ENCODE measurements at places on chromosomes 2 and 18.
A peak's percentile ranks its signal among the peaks of the same experiment; 100 is the strongest.

GRCh38 chr2:171923206-171923605 is 945 bp downstream of the HAT1 start:
- DNase-seq = peak; percentile 49
- H3K4me3 ChIP-seq = peak overlapping the region; percentile 71
- no peaks in the 10 kb centered on the region for H3K27me3 ChIP-seq
- peak overlapping the region; percentile 94 for H3K27ac ChIP-seq
- peaks cover 41% of the 10 kb centered on the region for H3K36me3 ChIP-seq

DNA sequence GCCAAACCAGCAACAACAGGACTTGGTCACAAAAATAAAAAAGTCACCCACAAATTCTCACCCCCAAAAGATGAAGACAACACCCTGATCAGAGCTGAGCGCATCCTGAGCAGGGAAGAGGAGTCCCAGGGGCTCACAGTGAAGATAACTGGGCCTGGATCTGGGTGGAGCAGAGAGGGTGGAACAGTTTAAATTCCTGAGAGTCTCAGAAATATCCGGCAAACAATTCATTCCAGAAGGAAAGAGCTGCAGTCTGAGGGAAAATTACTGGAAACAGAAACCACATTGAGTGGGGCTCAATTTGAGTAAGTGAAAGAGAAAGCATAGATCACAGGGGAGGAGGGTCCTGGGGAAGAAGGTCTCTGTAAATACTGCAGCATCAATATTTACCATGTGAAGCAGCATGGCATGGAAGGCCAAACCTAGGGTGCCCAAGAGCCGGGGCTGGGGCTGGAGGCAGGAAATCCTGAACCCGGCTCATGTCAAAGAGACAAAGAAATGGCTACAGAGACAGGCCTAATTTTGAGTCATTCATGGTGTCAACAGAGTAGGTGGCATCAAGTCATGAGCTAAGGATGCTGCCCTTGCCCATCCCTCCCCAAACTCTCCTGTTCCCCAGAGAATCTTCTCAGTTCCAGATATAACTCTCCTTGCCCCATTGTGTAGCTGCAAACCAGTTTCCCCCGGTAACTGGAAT is 61.4 kb upstream of the ZBTB7C start:
- no peaks in the 10 kb centered on the region for H3K36me3 ChIP-seq
- peak overlapping the region; percentile 96 for H3K27ac ChIP-seq
- peak overlapping the region; percentile 28 for H3K4me3 ChIP-seq
- peak; percentile 92 for DNase-seq

DNA sequence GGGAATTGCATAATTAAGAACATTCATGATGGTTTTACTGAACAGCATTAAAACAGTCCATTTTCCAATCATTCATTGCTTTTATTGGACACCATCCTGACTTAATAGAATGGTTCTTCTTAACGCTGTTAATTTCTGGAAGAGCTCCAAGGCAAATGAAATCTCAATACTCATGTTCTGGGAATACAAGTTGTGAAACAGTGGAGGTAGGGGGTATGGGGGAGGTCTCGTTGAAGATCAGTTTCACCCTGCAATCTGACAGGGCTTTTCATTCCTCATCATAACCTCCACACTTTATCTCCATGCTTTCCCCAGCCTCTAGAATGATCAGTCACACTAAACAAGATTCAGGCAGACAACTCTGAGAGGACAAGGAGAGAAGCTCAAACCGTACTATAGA is 113.6 kb downstream of the ETAA1 start:
- no peak for DNase-seq
- H3K4me1 ChIP-seq = peaks cover 13% of the 10 kb centered on the region
- no peaks in the 10 kb centered on the region for H3K36me3 ChIP-seq
- no peaks in the 10 kb centered on the region for H3K27me3 ChIP-seq
- H3K4me3 ChIP-seq = no peak overlapping the region

GRCh38 chr2:219435701-219436100 is 1.1 kb downstream of the SPEG start:
- H3K27ac ChIP-seq = no peak overlapping the region
- H3K4me3 ChIP-seq = no peak overlapping the region
- H3K36me3 ChIP-seq = no peaks in the 10 kb centered on the region
- H3K4me1 ChIP-seq = no peaks in the 10 kb centered on the region

DNA sequence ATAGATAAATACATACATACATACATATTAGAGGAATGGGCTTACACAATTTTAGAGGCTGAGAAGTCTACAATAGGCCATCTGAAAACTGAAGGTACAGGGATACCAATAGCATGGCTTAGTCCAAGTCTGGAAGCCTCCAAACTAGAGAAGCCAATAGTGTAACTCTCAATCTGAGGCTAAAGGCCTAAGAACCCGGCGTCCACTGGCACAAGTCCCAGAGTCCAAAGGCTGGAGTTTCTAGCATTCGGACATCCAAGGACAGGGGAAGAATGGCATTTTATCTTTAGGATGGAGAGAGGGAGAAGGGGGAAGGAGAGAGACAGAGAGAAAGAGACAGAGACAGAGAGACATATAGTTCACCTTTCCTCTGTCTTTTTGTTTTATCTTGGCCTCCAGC is 63.7 kb upstream of the SYT4 start:
- DNase-seq = no peak
- no peaks in the 10 kb centered on the region for H3K4me1 ChIP-seq
- H3K27ac ChIP-seq = no peak overlapping the region

DNA sequence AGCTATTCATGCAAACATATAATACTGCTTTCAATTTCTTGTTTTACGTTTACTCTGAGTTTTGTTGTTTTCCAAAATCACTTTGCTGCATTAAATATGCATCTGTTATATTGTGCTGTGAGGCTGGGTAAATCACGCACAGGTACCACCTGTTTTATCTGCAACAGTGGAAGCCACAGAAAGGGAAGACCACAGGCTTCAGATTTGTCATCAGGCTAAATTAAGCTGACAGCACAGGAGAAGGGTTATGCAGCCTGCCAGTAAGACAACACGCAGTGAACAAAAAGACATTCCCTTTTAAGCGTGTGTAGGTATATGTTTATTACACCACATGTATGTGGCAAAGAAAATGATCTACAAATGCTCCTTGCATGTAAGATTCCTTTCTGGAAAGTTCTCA is 38.2 kb downstream of the ZNF516 start:
- peaks cover 12% of the 10 kb centered on the region for H3K36me3 ChIP-seq
- H3K4me3 ChIP-seq = no peak overlapping the region
- no peaks in the 10 kb centered on the region for H3K27me3 ChIP-seq
- H3K27ac ChIP-seq = peak overlapping the region; percentile 75
- H3K4me1 ChIP-seq = peaks cover 83% of the 10 kb centered on the region

GRCh38 chr18:23964282-23965238 is 50.0 kb upstream of the TTC39C start:
- DNase-seq = no peak
- no peaks in the 10 kb centered on the region for H3K4me1 ChIP-seq
- H3K4me3 ChIP-seq = no peak overlapping the region
- no peaks in the 10 kb centered on the region for H3K27me3 ChIP-seq
- no peak overlapping the region for H3K27ac ChIP-seq
- H3K36me3 ChIP-seq = no peaks in the 10 kb centered on the region

- no peak overlapping the region for H3K4me3 ChIP-seq
- H3K27me3 ChIP-seq = no peaks in the 10 kb centered on the region
- peaks cover 21% of the 10 kb centered on the region for H3K4me1 ChIP-seq
Observed at GRCh38 chr18:73717570-73717969, 430.1 kb downstream of the FBXO15 start.

DNA sequence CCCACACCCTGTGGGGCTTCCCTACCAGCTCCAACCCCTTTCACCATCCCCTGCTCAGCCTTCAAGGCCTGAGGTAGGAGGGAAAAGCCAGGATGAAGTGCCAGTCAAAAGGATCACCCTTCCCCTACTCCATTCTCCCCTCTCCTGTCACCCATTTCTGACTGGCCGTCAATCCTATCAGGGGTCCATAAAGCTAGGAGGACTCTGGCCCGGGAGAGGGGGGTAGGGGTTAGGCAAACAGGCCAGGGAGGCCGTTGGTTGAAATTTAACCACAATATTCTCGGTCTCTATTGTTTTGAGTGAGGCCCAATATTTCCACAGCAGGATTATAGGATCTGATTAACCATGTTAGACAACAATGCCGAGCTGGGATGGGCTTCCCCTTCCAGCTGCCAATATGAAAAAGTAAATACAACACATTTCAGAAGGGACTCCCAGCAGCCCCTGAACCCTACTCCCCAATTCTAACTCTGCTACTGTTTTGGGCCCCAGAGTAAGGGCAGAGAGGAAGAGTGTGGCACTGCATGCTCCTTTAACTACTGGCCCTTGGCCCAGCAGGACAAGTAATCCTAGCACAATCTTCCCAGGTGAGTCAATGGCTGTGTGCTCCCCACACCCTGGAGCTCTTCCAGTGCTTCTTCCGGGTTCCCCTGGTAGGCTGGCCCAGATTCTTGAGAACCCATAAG is 10.6 kb upstream of the IHH start:
- peaks cover 9% of the 10 kb centered on the region for H3K27me3 ChIP-seq
- H3K4me1 ChIP-seq = no peaks in the 10 kb centered on the region
- H3K27ac ChIP-seq = no peak overlapping the region
- no peak overlapping the region for H3K4me3 ChIP-seq
- DNase-seq = no peak

GRCh38 chr2:110865188-110865587 is 132.8 kb downstream of the ACOXL start:
- no peak for DNase-seq
- no peaks in the 10 kb centered on the region for H3K36me3 ChIP-seq
- no peak overlapping the region for H3K4me3 ChIP-seq
- no peak overlapping the region for H3K27ac ChIP-seq
- no peaks in the 10 kb centered on the region for H3K4me1 ChIP-seq
- peaks cover 19% of the 10 kb centered on the region for H3K27me3 ChIP-seq

DNA sequence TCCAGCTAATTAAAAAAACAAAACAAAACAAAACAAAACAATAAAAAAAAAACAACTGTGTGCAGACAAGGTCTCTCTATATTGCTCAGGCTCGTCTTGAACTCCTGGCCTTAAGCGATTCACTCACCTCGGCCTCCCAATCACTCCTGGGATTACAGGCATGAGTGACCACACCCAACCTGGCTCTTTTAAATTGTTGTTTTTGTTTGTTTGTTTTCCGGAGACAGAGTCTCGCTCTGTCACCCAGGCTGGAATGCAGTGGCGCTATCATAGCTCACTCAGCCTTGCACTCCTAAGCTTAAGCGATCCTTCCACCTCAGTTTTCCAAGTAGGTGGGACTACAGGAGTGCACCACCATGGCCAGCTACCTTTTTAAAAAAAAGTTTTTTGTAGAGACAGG is 201.6 kb downstream of the EN1 start:
- H3K27ac ChIP-seq = no peak overlapping the region
- DNase-seq = no peak
- H3K36me3 ChIP-seq = no peaks in the 10 kb centered on the region
- no peak overlapping the region for H3K4me3 ChIP-seq
- no peaks in the 10 kb centered on the region for H3K27me3 ChIP-seq

GRCh38 chr2:152063325-152063924 is 35.4 kb downstream of the CACNB4 start:
- H3K27me3 ChIP-seq = 0 out of 2 replicates have a peak, but pooled peaks cover 3% of the 10 kb centered on the region
- H3K27ac ChIP-seq = no peak overlapping the region
- no peak overlapping the region for H3K4me3 ChIP-seq
- H3K36me3 ChIP-seq = no peaks in the 10 kb centered on the region

- no peaks in the 10 kb centered on the region for H3K4me1 ChIP-seq
- no peaks in the 10 kb centered on the region for H3K27me3 ChIP-seq
- DNase-seq = no peak
- H3K36me3 ChIP-seq = no peaks in the 10 kb centered on the region
- H3K4me3 ChIP-seq = no peak overlapping the region
Observed at GRCh38 chr2:6896930-6897759, 19.6 kb downstream of the RSAD2 start.

GRCh38 chr2:108605947-108606346 is 71.7 kb downstream of the LIMS1 start:
- H3K4me1 ChIP-seq = 0 out of 2 replicates have a peak, but pooled peaks cover 4% of the 10 kb centered on the region
- 0 out of 2 replicates have a peak, but pooled peaks cover 5% of the 10 kb centered on the region for H3K36me3 ChIP-seq
- no peak overlapping the region for H3K4me3 ChIP-seq
- H3K27ac ChIP-seq = no peak overlapping the region

GRCh38 chr2:29443627-29444026 is 328.4 kb downstream of the CLIP4 start:
- peaks cover 5% of the 10 kb centered on the region for H3K4me1 ChIP-seq
- H3K27me3 ChIP-seq = no peaks in the 10 kb centered on the region
- no peaks in the 10 kb centered on the region for H3K36me3 ChIP-seq

- H3K27ac ChIP-seq = no peak within 1 kb of the TSS
- no peak within 1 kb of the TSS for H3K4me3 ChIP-seq
- peaks cover 100% of the 10 kb centered on the region for H3K27me3 ChIP-seq
Observed at GRCh38 chr2:72917138-72917876, at the start of gene EMX1. EMX1 (plus strand) TSS chr2:72917519; CDS start chr2:72917853, 334 bp downstream.

- H3K27ac ChIP-seq = no peak overlapping the region
- DNase-seq = no peak
- H3K27me3 ChIP-seq = no peaks in the 10 kb centered on the region
Observed at GRCh38 chr18:52572036-52573000, 232.3 kb downstream of the DCC start.

- no peaks in the 10 kb centered on the region for H3K27me3 ChIP-seq
- H3K4me3 ChIP-seq = no peak overlapping the region
- peak overlapping the region; percentile 25 for H3K27ac ChIP-seq
- no peak for DNase-seq
- H3K4me1 ChIP-seq = peaks cover 38% of the 10 kb centered on the region
- no peaks in the 10 kb centered on the region for H3K36me3 ChIP-seq
Observed at GRCh38 chr2:138086576-138086975, 122.3 kb downstream of the HNMT start.

DNA sequence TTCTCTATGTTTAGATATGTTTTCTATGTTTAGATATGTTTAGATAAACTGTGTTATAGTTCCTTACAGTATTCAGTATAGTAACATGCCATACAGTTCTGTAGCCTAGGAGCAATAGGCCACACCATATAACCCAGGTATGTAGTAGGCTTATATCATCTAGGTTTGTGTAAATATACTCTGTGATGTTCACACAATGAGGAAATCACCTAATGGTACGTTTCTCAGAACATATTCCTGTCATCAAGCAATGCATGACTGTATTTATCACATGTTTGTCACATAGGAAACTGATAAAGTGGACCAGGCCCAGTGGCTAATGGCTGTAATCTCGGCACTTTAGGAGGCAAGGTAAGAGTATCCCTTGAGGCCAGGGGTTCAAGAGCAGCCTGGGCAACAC is 44.0 kb downstream of the RNF138 start:
- no peak overlapping the region for H3K4me3 ChIP-seq
- H3K27ac ChIP-seq = no peak overlapping the region
- no peaks in the 10 kb centered on the region for H3K4me1 ChIP-seq
- no peaks in the 10 kb centered on the region for H3K27me3 ChIP-seq

DNA sequence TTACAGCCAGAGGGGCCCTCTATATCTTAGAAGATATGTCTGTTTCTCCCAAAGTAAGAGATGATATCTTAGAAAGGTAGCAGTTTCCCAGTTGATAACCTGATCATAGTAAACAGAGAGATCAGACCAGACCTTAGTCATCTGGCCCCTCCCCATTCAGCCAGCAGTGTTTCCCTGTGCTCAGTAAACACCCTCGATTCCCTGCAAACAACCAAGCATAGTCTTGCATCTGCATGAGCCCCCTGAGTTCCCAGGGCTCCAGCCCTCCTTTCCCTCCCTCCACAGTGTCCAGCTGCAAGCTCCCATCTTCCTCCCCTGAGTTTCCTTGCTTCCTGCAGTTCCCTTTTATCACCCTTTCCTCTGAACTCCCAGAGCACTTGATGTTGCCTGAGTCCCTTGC is 20.3 kb downstream of the NRP2 start:
- peak overlapping the region; percentile 83 for H3K27ac ChIP-seq
- H3K36me3 ChIP-seq = no peaks in the 10 kb centered on the region
- no peaks in the 10 kb centered on the region for H3K27me3 ChIP-seq
- no peak for DNase-seq
